ENCODE measurements at places on chromosomes 12 and 14.
A peak's percentile ranks its signal among the peaks of the same experiment; 100 is the strongest.

DNA sequence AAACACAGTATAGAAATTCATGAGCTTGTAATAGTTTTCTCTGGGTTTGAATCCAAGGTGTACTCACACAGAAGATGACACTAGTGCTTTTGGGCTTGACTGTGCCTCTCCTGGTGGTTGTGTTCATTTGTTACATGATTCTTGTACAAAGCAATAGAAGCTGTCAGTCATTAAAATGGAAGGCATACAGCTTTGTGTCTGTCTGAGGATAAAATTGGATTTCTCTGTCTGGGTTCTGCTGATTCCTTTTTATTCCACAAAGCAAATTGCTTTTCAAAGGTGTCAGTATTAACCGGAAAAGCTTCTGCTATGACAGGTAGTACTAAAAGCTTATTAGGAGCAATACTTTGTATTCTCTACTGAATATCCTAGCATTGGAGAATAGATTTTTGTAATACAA is 361.2 kb downstream of the SLC6A15 start:
- no peak for DNase-seq

DNA sequence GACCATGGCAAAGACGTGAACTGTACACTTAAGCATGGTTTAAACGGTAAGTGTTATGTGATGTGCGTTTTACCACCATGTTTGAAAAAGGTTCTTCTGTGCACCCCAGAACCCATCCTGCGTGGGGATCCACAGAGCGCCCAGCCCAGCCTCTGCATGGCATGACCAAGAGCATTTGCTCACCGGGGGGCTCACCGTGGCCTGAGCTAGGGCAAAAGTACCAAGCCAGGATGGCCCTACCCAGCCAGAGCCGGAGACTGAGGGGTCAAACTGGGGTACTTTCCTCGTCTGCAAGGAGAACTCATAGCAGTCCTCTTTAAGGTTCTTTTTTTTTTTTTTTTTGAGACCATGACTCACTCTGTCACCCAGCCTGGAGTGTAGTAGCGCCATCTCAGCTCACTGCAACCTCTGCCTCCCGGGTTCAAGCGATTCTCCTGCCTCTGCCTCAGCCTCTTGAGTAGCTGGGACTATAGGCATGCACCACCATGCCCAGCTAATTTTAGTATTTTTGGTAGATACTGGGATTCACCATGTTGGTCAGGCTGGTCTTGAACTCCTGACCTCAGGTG is 16.4 kb upstream of the ANKRD9 start:
- DNase-seq, result no peak

GRCh38 chr12:76701690-76702089 is 62.2 kb upstream of the ZDHHC17 start:
- DNase-seq, result no peak

DNA sequence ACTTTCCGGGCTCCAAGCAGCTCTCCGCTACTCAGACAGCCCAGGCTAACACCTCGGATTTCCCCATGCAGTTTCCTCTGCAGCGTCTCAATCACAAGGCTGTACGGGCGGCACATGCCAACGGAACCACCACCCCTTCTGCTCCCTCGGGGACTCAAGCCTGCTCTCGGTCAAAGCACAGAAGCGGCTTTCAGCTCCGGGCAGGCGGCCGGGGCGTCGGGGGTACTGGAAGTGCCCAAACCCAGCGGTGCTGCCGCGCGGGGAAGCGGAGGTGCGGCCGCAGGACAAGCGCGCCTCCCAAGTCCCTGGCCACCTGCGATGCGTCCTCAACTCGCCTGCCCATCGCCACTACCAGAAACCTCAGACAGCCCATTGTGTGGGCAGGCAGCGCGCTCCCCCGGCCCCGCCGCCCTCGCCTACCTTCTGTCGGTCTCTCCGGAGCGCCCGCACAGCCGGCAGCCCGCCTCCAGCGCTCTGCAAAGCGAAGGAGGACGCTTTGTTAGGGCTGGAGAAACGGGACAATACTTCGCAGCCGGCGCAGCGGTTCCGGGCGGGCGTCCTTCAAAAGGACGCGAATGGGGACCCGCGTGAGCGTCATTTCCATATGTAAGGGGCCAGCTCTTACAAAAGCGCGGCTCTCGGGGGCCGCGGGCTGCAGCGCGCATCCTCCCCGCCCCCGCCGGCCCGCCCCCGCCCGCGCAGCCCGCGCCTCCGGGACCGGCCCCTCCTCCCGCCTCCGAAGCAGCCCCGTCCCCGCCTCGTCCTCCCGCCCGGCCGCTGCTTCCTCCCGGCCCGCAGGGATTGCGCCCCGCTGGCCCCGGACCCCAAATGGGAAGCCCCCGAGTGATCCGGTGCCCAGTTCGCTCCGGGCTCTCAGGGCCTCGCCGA is 674 bp downstream of the NIN start:
- peak; percentile 55 for DNase-seq

GRCh38 chr14:47919997-47920396 is 244.6 kb upstream of the MDGA2 start:
- no peak for DNase-seq

GRCh38 chr12:28427046-28427445 is 236.8 kb downstream of the CCDC91 start:
- no peak for DNase-seq

DNA sequence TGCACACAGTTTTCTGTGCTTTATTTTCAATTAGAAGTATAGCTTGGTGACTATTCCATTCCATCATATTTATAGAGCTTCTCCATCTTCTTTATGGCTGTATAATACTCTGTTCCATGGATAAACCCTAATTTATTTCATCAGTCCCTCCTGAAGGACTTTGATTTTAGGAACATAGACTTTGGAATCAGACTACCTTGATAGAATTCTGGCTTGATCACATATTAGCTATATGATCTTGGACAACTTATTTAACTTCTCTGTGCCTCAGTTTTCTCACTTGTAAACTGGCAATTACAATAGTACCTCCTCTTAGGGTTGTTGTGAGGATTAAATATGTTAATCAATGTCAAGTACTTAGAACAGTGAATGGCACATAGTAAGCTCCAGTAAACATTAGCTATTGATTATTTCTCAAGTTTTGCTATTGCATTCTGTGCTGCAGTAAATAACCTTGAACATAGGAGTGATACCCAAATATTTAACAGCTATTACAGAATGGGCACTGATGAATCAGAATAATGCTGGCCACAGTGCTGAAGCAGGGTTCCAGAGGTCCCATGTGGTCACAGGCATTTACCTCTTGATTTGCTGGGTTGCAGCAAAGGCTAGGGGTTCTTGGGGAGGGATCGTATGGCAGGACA is 12.2 kb upstream of the NR1H4 start:
- no peak for DNase-seq

DNA sequence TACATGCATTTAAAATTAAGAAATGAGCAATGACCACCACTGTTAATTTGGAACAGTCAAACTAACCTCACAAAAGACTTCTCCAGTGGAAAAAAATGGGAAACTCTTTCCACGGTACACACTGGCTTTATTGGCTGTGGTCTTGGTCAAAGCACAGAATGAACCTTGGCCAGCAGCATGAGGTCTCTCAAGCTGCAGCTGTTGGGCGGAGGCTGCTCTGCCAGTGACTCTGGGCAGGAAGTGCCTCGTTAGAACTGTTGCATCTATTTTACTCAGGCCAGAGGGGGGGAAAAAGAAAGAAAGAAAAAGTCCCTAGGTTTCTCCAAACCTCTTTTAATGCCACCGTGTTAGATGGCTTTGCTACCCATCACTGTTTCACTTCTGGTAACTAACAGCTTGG is 279.8 kb upstream of the DIO2 start:
- DNase-seq, result no peak

DNA sequence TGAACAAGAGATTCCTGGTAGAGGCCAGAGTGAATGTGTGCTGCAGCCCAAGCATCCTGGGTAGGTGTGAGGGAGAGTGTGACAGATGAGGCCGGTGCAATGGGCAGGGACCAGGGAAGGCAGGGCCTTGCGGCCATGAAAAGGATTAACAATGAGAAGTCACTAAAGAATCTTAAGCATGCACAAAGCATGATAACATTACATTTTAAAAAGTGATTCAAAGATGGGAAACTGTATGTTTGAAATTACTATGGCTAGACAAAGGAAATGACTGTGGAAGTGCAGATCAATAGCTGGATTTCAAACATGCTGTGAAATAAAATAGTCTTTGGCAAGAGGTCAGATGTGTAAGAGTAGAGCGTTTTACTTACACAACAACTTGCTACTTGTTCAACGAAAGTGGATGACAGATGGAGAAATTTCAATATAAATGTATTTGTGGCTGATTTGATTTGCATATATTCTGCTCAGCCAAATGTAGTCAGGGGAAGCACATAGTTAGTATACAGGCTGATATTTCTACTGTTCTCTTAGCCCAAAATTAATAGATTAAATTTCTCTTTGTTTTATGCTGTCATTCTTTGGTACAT is 175.5 kb downstream of the CCDC59 start:
- DNase-seq, result no peak

- no peak for DNase-seq
Observed at GRCh38 chr12:21751517-21751916, 23.0 kb downstream of the KCNJ8 start.

- DNase-seq, result no peak
Observed at GRCh38 chr14:105030836-105031396, 10.0 kb upstream of the CDCA4 start.

- no peak for DNase-seq
Observed at GRCh38 chr12:26748741-26749431, 84.1 kb downstream of the ITPR2 start.

DNA sequence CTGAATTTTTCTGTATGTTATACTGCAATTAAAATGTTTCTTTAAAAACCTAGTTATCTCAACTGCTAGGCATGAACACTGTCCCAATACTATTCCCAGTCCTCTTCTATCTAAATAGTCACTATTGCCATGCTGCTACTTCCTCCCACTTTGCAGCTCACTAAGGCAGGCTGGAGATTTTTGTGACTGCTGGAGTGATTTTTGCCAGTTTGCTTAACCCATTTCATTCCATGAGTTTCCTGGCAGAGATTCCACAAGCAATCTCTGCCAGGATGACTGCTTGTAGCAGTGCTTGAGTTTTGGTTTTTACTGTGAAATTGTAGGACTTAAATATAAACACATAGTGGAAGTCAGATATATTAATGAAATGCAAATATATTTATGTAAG is 80.8 kb downstream of the BHLHE41 start:
- DNase-seq, result no peak

- DNase-seq, result no peak
Observed at GRCh38 chr14:91890291-91890749, 23.0 kb upstream of the TC2N start.

DNA sequence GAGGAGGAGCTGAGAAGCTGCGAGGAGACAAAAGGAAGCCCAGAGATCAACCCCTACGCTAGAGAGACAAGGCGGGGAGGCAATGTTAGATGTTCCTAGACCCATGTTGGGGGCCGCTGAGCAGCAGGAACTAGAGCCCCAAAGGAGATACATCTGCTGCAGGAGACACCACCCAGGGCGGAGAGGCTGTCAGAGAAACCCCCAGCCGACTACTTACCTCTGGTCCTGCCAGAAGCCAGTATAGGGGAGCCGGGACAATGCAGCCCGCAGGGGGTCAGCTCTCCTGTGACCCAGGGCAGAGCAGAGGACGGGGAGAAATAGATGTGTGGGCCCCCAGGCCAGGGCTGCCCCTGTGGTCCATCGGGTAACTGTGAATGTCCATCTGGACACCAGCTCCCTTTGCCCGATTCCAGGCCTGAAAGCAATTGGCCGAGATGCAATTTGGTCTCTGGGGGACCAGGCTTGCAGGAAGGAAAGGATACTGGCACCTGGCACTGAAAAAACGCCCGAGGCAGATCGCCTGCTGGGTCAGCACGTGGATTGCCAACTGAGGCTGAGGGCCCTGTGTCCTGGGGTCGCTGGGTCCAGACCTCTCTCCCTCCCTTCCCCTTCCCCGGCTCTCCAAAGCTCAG is 34.9 kb downstream of the SYNE3 start:
- no peak for DNase-seq

GRCh38 chr14:68473794-68474193 is 319.1 kb downstream of the ZFP36L1 start:
- no peak for DNase-seq

DNA sequence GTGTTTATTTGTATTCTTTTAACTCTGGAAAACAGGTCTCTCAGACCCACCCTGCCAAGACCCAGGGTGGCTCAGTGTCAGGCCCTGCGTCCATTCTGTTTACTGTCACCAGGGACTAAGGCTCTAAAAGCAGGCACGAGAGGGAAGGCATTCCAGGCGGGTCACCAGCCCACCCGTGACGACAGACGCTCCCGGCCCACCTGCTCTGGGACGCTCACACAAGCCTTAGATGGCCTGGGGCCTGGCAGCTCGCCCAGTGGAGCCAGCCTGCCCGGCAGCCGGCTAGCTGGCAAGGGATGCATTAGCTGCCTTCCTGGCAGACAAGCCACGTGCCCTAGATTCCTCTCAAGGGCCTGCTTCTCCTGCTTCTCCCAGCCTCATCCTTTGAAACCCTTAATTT is 9.2 kb upstream of the NUAK1 start:
- DNase-seq, result no peak

- DNase-seq, result peak; percentile 83
Observed at GRCh38 chr12:6335451-6336078, 6.3 kb downstream of the TNFRSF1A start.

DNA sequence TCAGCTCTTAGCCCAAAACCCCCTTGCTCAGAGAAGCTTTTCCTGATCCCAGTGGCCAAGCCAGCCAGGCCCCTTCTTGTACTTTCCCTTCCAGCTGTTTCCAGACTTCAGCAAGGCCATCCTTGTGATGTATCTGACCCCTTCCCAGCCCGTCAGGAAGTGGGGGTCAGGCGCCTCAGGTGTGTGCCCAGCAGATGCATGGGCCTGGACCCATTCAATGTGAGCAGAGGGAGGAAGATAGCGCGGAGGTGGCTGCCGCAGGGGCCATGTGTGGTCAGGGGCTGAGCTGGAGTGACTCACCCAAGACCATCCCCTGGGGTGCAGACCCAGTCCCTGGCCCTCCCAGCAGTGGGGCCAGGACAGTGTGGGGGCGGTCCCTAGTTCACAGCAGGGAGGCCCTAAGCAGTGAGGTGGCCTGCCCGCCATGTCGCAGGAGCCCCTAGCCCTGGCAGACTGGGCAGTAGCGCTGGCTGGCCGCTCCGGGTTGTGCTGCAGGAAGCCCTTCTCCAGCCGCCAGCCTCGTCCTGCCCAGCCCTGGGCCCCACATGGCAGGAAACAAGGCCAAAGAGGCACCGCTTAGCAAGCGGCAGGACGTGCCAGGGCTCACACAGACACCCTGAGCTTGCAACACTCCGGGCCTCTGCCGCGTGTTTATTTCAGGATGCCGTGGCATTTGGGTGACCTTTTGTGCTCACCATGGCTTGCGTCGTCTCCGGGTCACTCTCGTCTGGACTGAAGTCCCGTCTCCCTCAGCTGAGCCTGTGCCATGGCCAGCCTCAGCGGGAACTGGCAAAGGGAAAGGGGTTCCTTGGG is 12.0 kb downstream of the ADSS1 start:
- no peak for DNase-seq

DNA sequence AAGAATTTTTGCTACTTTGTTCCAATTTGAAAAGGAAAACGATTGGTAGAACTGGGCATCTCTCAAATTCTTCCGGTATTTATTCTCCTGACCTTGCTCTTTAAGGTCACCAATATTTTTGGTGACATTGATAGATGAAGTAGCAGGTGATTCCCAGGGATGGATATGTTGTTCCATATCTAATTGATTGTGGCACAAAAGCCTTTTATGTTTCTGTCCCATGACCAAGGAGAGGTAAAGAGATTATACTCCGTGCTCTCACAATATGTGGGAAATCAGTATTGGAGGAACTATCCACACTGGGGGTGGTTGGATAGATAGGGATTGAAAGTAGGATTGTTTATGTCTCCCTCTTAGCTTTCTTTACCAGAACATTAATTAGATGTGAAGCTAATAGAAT is 61.7 kb upstream of the LRIG3 start:
- DNase-seq, result no peak
